RWPE2 (cell line): ENCODE measurements at places on chromosomes 2 and 18.

DNA sequence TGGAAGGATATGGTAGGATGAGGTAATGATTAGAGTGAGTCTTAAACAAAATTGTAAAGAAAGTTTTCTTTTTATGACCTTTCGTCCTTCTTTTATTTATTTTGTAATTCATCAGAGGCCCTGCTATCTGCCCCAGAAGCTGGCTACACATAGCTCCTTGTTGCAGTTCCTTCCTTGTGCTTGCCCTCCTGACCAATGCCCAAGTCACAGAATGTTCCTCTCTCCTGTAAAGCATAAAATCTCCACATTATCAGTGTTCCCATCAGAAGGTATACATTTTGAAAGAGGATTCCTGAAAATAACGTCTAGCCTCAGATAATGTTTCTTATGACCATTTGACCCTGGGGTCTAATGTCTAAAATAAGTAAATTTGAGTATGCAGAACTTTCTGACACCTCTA lies 78.3 kb downstream of the RND3 start:
- no peak for DNase-seq

- DNase-seq: peak; percentile 4
These were observed 69.3 kb upstream of the HPCAL1 start for GRCh38 chr2:10233131-10234012.

DNA sequence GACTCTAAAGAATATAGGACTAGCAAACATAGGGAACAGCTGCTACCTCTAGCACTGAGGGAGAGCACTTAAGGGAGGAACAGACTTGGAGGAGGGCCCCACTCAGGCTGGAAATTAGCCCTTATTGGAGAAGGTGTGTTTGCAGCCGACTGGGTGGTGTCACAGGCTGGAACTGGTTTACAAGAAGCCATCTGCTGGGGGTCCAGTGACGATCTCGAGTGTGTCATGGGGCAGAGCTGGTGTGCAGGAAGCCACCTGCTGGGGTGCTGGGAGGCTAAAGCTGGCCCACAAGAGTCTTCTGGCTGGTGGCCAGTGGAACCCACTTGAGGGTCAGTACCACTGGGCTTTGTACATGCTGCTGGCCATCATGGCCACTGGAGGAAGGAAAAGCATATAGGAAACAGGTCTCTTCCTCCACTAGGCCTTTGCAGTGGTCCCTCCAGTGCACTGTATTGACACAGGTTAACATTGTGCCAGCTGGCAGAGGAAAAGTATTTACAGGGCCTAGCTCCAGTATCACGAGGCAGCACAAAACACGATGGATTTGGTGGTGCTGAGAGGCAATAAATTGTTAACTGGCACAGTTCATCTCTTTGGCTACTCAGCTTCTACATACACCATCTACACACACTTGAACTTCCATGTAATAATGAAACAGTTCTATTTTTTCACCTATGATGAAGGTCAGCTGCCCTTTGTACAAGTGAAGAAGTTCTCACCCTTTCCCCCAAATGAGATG lies 43.6 kb downstream of the MAP3K20 start:
- no peak for DNase-seq

DNA sequence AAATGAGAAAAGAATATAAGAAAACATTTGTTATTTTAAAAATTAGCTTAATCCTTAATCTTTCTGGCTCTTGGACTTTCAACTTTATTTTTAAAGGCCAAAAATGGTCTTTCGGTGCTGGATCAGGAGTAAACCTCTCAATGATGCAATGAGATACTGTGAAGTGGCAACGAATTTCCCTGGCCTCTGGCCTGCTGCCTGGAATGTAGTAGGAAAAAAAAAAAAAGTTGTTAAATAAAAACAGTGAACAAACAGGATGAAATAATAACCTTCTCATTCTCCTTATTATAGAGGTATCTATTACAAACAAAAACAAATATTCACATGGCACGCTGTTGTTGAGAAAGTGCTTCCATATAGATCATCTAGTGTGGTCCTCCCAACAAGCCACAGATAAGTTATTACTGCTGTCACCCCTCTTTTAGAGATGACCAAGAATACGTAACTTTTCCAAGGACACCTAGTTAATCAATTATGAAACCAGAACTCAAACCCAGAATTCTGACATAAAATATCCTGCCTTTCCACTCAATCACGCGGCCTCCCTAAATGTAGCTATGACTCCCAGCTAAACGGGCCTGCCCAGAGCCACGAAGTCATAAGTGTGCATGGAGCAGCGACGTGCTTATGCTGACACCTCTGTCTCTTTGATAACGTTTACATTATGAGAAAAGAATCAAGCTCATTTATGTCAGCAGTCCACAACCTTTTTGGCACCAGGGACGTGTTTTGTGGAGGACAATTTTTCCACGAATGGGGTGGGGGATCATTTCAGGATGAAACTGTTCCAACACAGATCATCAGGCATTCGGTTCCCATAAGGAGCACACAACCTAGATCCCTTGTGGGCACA lies 170.9 kb downstream of the BCL2 start:
- no peak for DNase-seq

- DNase-seq: no peak
These were observed 9.5 kb downstream of the BIN1 start for GRCh38 chr2:127097471-127097765.

- DNase-seq: peak; percentile 84
These were observed 42.6 kb upstream of the RAPGEF4 start for GRCh38 chr2:172693037-172693436.

GRCh38 chr18:1999387-1999786 lies 571.9 kb downstream of the METTL4 start:
- DNase-seq: no peak
